Left kidney (tissue), 8 donors: ENCODE measurements at places on chromosomes 2 and 18. TPM values are rescaled to one million over a fixed set of nuclear protein-coding genes. Genes with fewer than 3 reads are reported as not detected.

DNA sequence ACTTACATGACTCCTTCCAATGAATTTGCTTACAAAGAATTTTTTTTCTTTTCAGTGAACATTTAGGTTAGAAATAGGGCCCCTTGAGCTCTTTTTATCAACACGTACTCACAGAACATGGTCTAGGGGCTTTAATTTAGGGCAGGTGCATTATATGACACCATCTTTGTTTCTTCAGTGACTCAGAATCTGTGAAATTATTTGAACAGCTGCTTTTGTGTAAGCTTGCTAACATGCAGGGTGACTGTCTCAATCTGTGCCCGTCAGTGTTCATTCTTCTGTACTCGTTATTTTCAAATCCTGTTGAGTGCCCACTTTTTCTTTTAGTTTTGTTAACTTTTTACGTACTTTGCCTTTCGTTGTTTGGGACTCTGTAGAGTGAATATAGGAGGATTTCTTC, 52.8 kb upstream of the CABYR start:
- no peak for DNase-seq

The SNTG2 gene
- polyA plus RNA-seq, result 3.2 TPM

The CHST9 gene
- polyA plus RNA-seq, result 5.3 TPM

The SERPINB10 gene
- 0.27 TPM for polyA plus RNA-seq

DNA sequence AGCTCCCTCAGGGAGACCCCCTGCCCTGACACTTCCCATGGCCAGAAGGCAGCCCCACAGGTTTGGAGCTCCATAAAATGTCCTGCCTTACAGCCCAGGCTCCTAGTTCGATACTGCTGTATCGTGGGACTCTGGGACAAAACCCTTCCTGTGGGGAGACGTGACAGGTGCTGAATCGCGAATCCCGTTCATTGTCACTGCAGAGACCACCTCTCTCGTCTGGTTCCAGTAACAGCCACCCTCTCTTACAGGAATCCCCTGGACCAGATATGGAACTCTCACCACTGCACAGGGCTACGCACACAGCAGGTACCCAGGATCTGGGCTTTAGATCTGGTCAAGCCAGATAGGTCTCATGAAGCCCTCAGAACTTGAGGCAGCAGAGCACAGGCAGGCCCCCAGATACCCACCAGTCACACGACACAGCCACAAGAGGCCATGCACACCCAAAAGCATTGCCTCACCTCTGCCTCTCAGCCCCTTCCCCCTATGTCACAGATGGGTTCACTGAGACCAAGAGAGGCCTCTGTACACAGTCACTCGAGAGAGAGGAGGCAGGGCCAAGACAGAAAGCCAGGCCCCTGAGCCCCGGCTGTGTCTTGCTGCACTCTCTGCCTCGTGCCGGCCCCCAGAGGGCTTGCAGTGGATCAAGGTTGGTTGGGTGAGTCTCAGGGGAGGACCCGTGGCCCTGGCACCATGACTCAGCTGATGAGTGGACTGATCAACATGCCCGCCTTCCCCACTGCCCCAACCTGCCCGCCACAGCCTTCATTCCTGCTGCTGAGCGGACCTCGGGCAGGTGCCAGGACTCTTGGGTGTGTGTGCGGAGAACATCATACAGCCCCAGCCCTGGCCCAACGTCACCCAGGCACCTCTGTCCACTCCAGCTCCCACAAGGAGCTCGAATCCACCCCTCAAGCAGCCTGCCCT, 7.6 kb downstream of the SDC1 start:
- no peak for DNase-seq

The GKN1 gene
- polyA plus RNA-seq, result not detected

DNA sequence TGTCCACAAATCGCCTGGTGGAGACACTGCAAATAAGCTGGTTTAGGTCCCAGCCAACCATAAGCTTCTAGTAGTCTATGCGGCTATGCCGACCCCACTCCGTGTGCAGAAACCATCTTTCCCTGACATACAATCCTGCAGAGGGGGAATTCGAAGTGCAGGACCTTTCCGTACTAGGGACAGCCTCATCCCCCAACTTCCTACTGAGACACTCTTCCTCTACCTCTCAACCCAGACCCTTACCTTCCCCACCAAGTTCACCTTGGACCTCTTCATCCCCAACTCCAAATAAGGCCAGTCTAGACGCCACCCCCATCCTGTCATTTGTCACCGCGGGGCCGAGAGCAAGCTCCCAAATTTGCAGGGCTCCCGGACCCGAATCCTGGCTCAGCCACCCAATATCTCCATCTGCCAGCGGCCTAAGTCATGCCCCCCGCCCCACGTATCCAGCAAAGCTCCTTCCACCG, 496 bp downstream of the SUCLG1 start:
- DNase-seq, result peak; percentile 24

DNA sequence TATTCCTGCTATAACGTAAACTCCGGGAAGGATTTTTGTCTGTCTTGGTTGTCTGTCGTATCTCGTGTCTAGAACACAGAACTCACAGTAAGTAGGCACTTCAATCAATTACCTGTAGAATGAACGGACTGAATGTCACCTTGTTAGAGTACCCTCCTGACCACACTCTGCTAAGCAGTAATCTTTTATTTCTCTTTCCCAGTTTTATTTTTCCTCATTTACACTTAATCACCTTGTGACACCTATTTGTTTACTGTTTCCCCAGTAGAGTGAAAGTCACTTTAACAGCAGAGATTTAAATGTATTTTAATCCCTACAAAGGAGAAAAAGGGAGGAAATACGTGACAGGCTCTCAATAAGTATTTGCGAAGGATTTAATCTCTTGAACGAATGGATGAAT, 514 bp upstream of the EPB41L5 start:
- no peak for DNase-seq

DNA sequence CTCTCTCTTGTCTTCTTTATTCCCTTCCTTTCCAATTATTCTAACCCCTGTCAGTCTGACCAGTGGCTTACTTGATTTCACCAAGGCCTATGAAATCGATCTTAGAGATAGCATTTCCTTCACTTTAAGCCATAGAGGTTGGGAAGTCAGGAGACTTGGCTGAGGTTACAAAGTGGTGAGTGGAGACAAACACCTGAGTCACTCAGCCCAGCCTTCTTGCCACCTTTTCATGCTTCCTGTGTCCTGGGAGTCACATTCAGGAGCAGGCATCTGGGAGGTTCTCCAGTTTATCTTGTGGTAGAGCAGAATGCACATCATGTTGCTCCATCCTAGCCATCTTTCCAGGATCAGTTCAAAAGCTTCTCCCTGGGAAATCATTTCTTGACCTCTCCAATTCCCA, 59.1 kb downstream of the VSNL1 start:
- DNase-seq, result no peak

DNA sequence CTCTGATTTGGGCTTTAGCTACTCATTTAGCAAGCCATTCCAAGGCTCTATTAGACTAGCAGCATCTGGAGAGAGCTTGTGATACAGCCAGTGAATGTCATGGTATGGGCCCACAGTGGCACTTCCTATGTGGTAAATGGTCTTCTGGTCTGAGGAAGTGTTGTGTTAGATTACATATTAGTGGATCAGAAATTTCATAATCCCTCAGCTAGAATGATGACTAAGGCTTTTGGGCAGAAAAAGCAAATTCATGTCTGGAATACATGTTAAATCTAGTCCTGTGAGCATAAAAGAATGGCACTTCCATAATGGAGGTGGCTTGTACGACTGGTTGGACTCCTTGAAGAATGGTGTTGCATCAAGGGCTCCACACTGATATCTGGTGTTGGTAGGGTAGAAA, 436.8 kb upstream of the CWC22 start:
- DNase-seq, result no peak

DNA sequence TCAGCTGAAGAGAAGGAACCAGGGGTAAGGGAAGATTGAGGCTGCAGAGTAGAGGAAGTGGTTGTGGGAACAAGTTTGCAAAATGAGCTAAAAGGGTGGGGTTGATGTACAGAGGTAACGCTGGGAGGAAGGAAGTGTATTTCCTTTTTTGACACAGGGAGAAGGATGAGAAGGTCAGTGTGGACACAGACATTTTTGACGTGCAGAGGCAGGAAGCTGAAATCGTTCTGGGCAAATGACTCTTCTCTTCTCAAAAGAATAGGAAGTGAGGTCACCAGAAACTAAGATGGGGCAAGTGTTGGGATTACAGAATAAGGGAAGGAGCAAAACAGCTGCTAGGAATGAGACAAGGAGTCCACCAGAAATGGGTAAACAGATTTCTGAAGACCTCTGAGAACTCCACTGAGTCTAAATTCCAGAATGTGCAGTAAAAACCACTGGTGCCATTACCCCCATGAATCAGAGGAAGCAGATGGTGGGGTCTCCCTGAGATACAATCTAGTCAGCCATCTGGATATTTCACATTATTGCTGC, 20.0 kb upstream of the RNF149 start:
- no peak for DNase-seq

The CRYGC gene
- not detected for polyA plus RNA-seq

DNA sequence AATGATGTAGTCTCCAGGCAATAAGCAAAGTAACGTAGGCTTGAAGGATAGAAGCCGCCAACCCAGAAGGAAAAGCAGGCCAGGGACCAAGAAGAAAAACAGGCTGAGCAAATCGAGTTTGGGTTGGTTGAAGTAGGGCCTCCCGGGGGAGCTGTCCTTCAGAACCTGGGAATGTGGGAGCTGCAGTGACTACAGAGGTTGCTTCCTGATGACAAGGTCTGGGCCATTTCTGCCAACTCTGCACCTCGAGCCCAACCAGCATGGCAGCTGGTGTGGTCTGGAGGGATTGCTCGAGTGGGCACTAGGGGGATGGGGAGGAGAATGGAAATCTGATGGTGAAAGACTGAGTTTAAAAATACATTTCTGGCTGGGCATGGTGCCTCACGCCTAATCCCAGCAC, 14.1 kb downstream of the ACMSD start:
- no peak for DNase-seq

The IL1RL2 gene
- 1.4 TPM for polyA plus RNA-seq

DNA sequence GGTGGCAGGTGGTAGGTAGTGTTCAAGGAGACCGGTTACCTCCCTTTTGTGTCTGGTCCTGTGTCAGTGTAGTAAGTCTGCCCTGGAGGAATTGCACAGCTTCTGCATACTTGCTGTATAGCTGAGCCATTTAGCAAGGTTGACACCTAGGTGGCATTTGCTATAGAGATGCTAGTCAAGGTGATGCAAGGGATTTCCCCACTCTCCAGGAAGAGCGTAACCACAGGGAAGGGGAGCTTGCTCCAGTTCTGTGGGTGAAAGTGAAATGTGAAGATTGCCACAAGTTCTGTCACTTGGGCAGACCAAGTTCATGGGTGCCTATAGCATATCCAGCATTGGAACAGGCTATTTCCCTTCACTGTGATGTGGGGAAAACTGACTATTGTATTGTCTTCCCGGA, 28.1 kb downstream of the NAT8 start:
- no peak for DNase-seq

- DNase-seq, result no peak
Measured at GRCh38 chr18:21330122-21330701, 88.2 kb downstream of the GREB1L start.

The CFC1 gene
- polyA plus RNA-seq, result not detected

- DNase-seq, result no peak
Measured at GRCh38 chr2:49165662-49166061, 11.3 kb upstream of the FSHR start.

- peak; percentile 30 for DNase-seq
Measured at GRCh38 chr2:166167449-166167848, 39.6 kb upstream of the SCN1A start.

DNA sequence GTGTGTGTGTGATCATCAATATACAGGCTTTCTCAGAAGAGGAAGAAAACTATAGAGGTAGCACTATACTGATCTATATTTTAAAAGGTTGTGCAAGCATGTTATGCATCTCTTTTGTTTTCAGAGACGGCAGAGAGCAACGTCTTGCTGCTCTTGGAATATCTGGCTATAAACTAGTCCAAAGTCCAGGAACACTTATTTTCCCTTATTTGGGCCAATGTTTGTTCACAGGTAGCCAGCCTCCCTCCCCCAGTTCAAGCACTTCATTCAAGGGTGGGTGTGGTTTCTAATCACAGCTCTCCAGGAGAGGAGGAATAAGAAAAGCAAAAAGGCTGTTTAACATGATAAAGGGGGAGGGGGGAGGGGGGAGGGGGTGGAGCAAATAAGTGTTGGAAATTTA, 4.2 kb downstream of the FZD5 start:
- no peak for DNase-seq

GRCh38 chr2:41116106-41116797, 664.4 kb upstream of the SLC8A1 start:
- DNase-seq, result no peak

The CDH2 gene
- polyA plus RNA-seq, result 109 TPM

GRCh38 chr2:29841386-29842004, 79.9 kb downstream of the ALK start:
- DNase-seq, result peak; percentile 22

- DNase-seq, result no peak
Measured at GRCh38 chr2:30349691-30350090, 97.4 kb upstream of the LCLAT1 start.

The SERPINB11 gene
- polyA plus RNA-seq, result not detected

DNA sequence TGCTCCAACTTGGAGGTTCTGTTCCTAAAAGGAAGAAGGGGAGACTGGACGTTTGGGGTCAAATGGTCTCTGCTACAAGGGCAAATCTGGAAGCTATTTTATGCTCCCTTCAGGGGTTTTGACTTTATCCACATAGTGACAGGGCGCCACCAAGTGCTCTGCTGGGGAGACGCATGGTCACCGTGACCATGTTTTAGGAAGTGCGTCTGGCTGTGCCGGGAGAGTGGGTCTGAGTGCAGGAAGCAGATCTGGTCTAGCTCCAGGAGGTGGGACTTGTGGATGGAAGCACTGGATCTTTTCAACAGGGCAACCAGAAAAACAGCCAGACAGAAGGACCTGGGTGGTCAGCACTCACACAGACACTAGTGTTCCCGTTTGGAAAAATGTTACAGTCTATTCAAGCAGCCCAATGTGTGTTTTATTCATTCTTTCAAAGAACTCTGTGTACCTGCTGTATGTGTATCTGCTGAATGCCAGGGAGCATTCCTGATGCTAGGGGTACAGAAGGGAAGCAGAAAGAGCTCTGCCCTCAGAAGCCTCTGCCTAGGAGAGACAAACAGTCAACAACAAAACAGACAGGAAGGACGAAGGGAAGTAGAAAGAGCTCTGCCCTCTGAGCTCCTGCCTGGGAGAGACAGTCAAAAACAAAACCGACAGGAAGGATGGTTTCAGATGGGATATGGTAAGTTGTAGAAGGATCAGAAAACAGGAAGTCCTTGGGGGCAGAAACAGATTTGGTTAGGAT, 14.3 kb downstream of the IMPA2 start:
- DNase-seq, result no peak

- no peak for DNase-seq
Measured at GRCh38 chr2:179946810-179947615, 60.1 kb downstream of the CWC22 start.

The ALPG gene
- polyA plus RNA-seq, result not detected

The SPDYA gene
- 3.9 TPM for polyA plus RNA-seq

GRCh38 chr2:225030893-225031292, 11.4 kb downstream of the DOCK10 start:
- no peak for DNase-seq

GRCh38 chr2:171345971-171346722, 87.6 kb downstream of the METTL8 start:
- no peak for DNase-seq

- peak; percentile 63 for DNase-seq
Measured at GRCh38 chr2:85826990-85827878, 61.6 kb downstream of the ST3GAL5 start.

The RPRM gene
- 3.2 TPM for polyA plus RNA-seq

- no peak for DNase-seq
Measured at GRCh38 chr2:144849612-144850011, 329.7 kb upstream of the ZEB2 start.

The FBXO48 gene
- 2.3 TPM for polyA plus RNA-seq

The ANKRD53 gene
- polyA plus RNA-seq, result 0.90 TPM
